ENCODE measurements at places on chromosomes 3 and 15.
A peak's percentile ranks its signal among the peaks of the same experiment; 100 is the strongest.

DNA sequence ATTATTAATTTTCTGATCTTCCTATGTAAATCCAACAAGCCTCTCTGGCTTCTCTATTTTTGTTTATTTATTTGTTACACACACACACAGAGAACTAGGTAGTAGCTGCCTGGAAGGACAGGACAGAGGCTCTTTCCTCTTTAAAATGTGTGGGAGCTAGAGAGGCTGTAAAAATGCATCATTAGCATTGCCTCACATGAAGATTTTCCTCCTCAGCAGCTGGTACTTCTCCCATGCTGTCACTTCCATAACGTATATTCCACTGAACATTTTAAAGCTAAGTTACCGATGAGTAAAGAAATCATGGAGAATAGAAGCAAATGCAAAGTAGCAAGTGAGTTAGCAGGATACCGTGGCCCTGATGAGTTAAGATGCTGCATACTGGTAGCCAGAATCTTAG lies 63.9 kb downstream of the IMPG2 start:
- no peak for DNase-seq

DNA sequence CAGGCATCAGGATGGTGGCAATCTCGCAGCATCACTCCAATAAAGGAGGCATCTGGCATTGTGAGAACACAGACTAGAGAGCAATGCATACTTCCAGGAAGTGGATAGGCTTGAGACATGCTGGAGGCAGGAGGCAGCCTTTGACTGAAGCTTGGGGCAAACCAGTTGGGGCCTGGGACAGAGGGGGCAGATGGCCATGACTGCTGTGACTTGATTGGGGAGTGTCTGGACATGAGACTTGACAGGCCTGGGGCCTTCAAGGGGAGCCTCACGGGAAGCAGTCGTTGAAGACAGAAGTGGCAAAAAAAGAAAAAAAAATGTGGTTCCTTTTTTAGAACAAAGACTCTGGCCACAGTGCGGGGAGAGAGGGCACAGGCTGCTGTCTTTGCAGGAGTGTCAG lies 44.7 kb upstream of the CHRNA7 start:
- no peak for DNase-seq

- DNase-seq: no peak
Observed at GRCh38 chr15:58684036-58684710, 65.3 kb downstream of the ADAM10 start.

DNA sequence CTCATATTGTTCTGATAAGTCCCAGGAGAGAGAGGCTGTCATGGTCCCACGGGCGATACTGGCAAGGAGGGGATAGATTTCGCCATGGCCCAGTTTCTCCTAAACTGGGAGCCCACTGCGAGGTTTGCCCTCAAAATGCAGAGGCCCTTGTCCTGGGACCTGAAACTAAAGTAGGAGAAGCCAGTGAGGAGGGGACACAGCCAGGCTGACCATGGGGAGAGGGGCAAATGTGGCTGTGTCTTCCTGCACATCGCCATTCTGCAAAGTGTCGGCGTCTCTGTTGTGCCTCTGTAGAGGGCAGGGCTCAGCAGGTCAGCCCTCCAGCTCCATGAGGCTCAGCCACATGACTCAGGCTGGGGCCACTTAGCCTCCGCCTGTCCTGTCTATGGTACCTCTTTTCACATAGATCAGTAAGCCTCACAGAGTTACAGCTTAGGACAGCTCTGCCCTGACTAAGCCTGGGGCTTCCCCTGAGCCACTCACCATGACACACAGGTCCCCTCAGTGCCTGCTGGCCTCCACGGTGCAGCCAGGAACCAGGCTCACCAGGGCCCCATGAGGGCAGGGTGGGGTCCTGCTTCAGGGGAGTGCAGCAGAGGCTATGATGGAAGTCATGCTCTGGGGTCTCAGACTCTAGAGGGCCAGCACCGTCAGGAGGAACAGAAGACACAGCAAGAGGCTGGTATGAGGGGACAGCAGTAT lies 28.6 kb upstream of the PLXNA1 start:
- DNase-seq: peak; percentile 7

GRCh38 chr3:127690106-127690505 lies 17.4 kb downstream of the ABTB1 start:
- no peak for DNase-seq

DNA sequence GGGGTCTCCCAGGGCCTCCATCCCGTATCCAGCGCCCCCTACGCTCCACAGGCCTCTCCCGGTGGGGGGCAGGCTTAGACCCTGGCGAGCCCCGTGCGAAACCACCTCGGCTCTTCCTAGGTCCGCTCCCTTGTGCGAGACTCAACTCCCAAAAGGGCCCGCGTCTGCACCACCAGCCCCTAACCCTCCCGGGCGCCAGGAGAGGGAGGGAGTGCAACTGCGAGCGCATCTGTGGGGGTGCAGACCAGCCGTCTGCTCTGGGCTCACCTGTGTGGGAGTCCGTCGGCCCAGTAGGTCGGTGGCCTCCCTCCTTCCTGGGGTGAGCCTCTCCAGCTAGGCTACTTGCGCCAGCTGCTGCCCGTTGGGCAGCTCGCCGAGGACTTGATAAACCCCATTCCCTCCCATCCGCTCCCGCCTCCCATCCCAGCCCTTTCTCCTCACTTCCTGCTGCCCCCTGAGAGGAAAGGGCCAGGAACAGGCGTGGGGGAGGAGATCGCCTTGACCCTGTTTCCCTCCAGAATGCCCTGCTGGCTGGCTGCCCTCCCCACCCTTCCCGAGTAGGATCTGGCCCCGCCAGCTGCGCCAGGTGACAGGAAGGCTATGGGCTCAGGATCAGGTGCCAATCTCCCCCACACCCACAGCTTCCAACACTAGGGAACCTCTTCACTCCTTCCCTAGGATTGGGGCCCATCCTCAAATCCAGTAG lies at the start of gene HYAL2:
Gene HYAL2 (minus strand): TSS at position 360 of the 706 bp plus-strand sequence. CDS start 2,256 bp downstream, outside the sequence.
- DNase-seq: no peak

GRCh38 chr3:47035645-47036044 lies 56.2 kb downstream of the NBEAL2 start:
- no peak for DNase-seq

GRCh38 chr3:45746777-45747622 lies 49.3 kb downstream of the SLC6A20 start:
- DNase-seq: no peak

DNA sequence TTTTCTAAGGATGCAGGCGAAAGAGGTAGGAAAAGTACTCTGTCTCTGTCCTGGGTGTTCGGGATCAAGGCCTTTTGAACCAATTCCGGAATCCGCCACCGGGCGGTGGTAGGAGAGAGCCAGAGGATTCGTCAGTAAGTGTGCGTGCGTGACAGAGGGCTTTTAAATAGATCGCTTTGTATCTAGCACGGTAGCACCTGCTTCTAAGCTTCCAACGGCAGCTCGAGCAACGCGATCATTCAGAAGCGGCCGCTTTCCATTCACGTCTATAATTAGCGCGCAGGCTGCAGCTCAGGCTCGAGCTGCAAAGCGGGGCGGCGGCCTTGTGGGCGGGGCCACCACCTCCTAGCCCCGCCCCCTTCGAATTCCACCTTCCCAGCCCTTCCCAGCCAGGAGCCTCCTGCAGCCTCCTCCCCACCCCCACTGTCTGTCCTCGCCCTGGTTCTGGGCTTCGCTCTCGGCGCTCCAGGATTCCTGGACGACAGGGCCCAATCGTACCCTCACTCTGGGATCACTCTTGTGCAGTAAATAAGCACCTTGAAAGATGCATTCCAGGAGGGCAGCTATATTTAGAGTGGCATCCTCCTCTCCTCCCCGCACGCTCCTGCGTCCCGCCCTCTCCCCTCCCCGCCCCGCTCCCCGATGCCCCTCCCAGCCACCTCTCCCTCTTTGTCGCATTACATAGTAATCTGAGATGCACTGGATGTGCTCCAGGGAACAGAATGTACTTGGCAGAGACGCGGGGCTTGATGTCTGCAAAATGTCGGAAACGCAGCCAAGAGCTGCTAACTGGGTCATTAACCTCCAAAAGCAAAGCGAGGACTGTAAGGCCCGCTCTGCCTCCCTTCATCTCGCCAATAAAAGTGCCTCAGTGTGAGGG lies 224.1 kb upstream of the TPRG1 start:
- no peak for DNase-seq

GRCh38 chr3:159870723-159871122 lies 117.9 kb upstream of the IL12A start:
- no peak for DNase-seq

DNA sequence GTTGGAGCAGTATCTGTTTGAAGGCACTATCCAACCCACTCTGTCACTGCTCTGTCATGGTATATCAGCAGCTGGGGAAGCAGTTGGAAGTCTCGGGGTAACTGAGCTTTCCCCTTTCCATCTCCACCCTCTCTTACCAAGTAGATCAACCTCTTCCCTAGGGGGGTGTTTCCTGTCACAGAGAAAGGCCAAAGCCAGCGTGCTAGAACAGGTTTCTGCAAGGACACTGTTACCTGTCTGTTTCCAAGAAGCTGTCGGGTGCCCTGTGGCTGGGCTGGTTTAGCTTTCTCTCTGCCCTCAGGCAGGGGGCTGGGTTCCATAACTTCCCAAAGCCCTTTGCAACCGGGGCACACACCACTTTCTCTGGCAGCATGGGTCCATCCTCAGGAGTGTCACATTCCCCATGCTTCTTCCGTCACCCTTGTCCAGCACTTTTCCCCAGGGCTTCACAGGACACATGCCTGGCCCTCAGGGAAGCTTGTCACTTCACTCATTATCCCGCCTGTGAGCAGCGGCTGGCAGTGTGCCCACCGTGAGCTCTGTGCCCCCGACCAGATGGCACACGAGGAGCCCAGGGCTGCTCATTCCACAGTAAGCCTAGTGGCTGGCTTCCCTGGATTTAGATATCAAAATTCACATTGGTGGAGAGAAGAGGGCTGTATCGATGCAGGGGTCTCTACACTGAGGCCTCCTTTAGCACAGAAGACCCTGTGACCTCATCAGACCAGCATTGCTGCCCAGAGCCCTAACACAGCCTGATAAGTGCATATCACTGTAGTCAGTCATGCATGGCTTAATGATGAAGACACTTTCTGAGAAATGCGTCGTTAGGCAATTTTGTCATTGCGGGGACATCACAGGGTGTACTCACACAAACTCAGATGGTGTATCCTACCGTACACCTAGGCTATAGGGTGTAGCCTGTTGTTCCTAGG lies 205.8 kb downstream of the SLCO3A1 start:
- DNase-seq: no peak

- no peak for DNase-seq
Observed at GRCh38 chr3:117628823-117629291, 919.3 kb downstream of the TUSC7 start.

DNA sequence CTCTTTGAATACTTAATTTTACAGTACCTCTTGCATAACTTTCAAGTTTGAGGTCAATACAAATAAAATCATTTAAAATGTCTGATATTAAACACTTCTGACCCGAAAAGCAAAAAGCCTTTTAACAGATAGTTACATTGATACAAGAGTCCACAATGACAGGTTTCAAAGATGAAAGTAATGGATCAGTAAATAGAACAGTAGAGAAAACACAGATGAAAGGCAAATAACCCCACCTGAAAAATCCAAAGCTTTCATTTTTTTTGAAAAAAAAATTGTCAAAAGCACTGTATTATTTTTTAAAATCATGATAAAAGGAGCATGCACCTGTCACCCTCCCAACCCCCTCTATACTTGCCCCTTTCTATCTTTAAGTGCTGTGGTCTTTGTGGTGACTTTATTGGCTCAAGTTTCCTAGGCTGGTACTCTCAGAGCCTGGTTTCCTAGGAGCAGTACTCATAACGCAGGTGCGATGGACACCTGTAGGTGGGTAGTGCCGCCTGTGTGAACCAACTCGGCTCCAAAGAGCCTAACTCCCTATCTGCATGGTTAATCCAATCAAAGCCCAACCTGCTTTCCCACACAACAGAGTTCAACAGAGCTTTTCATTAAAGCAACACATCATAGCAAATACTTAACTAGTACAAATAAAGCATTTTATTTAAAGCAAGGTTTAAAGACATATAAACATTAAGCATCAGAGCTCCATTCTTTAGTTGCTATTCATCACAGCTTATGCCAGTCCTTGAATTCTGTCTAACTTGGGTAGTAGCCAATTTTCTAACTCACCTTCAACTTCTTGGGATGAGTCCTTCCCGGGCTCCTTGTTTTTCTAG lies 32.2 kb downstream of the LIPC start:
- no peak for DNase-seq

- no peak for DNase-seq
Observed at GRCh38 chr15:94135486-94136147, 95.7 kb upstream of the MCTP2 start.

GRCh38 chr3:45225465-45226205 lies 452 bp downstream of the TMEM158 start:
- peak; percentile 17 for DNase-seq

DNA sequence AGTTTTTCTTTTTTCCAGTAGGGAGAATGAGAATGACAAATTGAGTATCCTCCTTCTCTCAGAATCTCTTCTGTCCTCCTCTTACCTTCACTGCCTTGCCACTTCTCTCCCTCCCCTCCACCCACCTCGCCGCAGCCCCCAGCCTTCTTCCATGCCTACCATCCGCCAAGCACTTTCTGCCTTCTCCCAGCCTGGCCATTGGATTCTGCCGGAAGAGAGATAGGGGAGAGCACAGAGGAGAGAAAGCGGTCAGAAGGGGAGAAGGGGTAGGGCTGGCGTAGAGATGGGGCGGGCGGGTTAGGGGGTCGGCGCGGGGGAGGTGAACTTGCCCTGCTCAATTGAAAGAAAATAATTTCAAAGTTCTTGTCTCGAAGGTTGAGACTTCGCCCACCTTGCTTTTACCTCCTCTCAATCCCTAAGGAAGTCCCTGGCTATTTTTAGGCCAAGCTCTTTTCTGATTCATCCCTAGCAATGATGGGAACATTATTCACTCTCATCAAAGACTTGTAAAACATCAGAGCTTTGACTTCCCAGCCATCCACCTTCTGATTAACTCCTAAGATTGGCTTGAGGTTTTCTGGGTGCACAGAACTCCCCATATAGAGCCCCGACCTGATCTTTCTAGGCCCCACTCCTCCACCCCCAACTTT lies 811 bp downstream of the C3orf52 start:
- no peak for DNase-seq

DNA sequence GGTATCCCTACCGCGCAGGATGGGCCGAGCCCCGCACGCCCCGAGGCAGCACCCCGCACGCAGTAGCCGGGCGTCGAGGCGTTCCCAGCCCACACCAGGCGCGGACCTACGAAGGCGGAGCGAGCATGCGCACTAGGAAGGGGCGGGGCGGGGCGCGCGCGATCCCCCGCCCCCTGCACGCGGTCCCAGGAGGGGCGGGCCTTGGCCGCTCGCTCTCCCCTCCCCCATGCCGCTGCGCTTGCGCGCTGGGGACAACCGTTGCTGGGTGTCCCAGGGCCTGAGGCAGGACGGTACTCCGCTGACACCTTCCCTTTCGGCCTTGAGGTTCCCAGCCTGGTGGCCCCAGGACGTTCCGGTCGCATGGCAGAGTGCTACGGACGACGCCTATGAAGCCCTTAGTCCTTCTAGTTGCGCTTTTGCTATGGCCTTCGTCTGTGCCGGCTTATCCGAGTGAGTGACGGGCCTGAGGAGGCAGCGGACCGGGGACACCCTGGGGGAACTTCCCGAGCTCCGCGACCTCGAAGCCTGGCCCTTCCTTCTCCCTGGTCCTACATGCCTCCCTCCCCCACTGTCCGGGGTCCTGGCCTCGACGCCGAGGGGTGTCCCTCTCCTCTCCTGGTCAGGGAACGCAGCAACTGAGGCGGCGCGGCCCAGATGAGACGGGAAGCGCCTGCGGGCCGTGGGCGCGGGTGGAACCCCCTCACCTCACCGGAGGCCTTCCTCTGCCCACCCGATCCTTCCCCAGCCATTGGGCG lies at the start of gene SPESP1:
Gene SPESP1 (plus strand): TSS at position 258 of the 755 bp plus-strand sequence. CDS start 129 bp downstream, at position 387.
- peak; percentile 47 for DNase-seq

- no peak for DNase-seq
Observed at GRCh38 chr3:77279276-77279675, 239.4 kb downstream of the ROBO2 start.

GRCh38 chr3:71710906-71711494 lies 14.2 kb downstream of the EIF4E3 start:
- no peak for DNase-seq

- no peak for DNase-seq
Observed at GRCh38 chr3:27380433-27381357, 11.5 kb upstream of the NEK10 start.

All from stimulated activated CD4-positive, alpha-beta T cell treated with anti-CD3 and anti-CD28 coated beads, Interleukin-15, amount 100 ng/mL, for 48 hours (primary cell).